ENCODE measurements at places on chromosomes 2 and 18.

- no peak for DNase-seq
Measured at GRCh38 chr2:126510356-126510755, 145.6 kb upstream of the GYPC start.

GRCh38 chr2:124046332-124046731 is 21.2 kb downstream of the CNTNAP5 start:
- no peak for DNase-seq

DNA sequence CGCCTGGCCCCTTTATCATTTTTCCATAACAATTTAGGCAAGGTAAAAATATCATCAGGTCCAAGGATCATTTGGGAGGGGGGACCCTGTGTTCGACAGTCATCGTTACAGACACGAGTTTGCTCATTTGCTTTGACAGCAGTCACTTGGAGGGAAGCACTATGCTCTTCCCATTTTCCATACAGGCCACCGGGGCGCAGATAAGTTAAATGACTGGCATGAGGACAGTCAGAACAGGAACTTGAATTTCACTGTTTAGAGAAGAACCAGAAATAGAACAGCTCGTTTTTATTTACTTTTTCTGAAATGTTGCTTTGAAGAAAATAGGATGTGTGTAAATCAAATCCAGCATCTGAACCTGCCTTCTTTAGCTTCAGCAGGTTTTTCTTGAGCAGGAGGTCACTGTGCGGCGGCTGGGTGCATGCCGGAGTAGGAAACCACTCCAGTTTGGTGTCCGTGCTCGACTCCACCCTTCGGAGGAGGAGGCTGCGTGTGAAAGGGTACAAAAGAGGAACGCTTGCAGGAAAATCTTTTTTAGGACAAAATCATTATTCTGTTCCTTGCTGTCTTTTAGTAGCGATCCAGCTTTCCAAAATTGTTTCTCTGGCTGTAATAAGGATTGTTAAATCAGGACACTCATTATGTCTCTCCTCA is 15.2 kb downstream of the NPAS2 start:
- DNase-seq: no peak

- peak; percentile 75 for DNase-seq
Measured at GRCh38 chr2:227849906-227850305, 21.5 kb upstream of the DAW1 start.

DNA sequence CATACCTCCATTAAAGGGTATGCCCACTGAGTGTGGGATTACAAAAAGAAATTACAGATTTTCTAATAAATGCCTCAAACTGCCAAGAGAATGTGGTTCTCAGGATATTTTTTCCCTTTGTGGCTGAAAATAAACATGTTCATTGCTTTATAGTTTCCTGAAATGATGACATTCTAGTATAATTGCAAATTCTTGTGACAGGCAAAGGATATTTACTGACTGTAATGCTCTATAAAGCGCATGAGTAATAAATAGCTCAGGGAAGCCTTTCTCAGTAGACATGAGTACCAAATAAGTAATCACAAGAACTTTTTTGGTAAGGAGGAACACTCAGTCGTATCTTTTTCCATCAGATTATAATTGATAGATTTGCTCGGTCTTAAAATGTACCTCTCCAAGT is 72.3 kb downstream of the FTCDNL1 start:
- DNase-seq: no peak
